ENCODE measurements at places on chromosomes 16 and 17.

GRCh38 chr17:59342681-59343131, 11.3 kb downstream of the YPEL2 start:
- DNase-seq: no peak

DNA sequence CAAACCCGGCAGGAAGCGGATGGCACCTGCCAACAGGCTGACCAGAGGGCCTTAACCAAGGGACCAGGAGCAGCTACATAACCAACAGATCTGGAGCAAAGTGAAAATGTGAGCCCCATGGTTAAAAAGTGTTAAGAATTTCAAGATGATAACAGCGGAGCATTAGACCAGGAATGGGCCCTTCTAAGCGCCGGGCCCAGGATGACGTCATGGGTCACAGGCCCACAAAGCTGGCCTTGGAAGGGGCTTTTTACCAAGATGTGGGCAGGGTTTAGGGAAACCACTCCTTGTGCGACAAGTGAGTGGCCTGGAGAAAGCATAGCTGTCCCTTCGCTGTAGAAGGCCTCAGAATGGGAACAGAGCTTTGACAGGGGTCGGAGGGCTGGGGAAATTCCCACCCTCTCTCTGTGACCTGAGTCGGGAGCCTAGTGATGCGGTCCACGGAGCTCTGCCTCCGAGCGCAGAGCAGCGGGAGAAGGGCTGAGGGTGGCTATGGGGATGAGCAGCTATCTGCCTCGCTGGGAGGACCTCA, 84.4 kb upstream of the RPL38 start:
- DNase-seq: no peak

DNA sequence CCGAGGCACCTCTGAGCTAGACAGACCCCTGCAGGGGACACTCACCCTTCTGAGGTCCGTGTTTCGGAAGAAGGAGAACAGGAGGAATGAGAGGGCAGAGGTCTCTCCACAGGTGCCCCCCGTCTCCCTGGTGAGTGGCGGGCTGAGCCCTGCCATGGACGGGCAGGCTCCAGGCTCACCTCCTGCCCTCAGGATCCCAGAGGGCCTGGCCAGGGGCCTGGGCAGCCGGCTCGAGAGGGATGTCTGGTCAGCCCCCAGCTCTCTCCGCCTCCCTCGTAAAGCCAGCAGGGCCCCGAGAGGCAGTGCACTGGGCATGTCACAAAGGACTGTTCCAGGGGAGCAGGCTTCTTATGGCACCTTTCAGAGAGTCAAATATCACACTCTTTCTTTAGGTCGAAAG, 62.8 kb downstream of the DHRS7C start:
- DNase-seq: no peak

DNA sequence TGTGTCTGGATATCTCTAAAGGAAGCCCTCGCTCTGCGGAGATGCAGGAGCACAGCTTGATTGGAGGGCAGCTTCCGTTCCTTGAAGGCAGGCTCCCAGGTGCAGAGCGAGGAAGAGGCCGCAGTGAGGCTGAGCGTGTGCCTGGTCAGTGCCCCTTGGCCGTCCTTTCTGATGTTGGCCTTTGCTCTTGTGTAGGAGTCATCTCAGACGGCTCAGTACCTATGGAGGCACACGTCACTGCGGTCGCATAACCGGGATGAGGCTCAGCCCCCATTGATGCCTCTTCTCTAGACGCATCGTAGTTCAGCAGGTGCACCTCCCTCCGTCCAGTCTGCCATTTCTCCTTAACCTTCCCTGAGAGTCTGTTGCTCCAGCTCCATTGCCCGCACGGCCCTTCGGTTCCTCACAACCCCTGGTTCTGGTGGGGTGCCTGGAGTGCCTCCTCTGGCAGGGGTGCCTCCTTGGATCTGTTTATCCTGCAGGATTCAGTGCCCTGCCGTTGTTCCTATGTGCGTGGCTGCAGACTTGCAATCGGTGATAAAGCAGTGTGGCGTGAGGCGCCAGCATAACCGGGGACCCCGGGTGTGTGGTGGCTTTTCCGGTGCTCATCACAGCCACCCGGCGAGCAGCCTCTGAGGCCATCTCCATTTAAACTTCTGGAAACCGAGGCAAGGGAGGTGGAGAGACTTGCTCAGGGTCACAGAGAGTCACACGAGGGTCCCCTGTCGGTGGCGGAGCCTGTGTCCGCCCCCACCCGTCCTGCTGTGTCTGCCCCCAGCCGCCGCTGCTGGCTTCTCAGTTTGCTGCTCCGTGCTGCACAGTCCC, 188.8 kb upstream of the CHMP6 start:
- DNase-seq: no peak

GRCh38 chr17:39960524-39961041, 2.2 kb upstream of the GSDMA start:
- no peak for DNase-seq

DNA sequence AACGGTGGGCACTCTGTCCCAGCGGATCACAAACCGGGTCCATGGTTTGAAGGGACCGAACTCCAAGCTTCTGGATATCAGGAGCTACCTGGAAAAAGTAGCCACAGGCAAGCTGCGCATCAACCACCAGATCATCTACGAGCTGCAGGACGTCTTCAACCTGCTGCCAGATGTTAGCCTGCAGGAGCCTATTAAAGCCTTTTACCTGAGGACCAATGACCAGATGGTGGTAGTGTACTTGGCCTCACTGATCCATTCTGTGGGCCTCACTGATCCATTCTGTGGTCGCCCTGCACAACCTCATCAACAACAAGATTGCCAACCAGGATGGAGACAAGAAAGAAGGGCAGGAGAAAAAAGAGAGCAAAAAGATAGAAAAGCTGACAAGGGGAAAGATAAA, 6.3 kb upstream of the CEP112 start:
- no peak for DNase-seq

GRCh38 chr17:1690544-1691221, 6.0 kb upstream of the PRPF8 start:
- no peak for DNase-seq

DNA sequence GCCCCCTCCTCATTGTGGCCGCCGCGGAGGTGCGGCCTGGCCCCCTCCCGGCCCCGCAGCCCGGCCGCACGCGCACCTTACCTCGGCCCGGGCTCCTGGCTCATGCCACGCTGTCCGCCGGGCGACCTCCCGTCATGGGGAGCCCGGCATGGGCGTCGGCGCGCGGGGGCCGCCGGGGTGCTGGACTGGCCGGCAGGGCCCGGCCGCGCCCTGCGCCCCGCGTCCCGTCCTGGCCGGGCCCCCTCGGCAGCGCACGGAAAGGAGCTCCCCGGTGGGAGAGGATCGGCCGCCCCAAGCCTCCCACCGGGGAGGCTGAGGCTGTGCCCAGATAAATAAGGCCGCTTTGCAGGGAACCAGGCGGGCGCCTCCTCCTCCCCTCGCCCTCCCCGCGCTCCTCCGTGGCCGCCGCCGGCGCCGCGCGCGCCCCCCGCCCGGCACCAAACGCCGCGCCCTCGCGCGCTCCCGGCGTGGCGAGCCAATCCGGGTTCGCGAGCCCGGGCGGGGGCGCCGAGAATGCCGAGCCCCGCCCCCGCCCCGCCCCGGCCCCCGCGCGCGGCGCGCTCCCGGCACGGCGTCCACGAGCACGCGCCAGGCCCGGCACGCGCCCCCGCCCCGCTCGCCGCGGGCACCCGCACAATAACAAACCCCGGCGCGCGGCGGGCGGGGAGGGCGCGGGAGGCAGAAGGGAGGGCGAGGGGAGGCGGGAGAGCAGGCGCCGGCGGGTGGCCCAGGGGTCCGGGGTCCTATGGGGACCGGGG, at the start of gene FBXL16:
TSS of gene FBXL16 (minus strand) at position 371 of the 758 bp plus-strand sequence. CDS start 8,396 bp downstream, outside the sequence.
- DNase-seq: no peak

DNA sequence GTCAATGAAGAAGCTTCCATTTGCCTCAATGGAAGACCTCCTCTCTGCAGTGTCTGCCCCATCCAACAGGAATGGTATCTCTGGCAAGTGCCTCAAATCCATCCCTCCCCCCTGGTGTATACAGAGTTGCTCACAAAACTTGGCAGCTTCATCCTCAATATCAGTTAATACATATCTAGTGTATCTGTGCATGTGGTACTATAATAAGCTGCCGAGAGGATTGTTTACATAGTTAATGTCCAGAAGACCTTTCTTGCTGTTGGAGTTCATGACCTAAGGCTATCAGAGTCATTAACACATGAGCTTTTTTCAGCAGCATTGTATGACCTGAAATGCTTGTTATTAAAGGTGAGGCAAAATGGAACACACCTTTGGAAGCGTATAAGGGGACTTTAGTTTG, 14.0 kb upstream of the RASL10B start:
- DNase-seq: no peak

DNA sequence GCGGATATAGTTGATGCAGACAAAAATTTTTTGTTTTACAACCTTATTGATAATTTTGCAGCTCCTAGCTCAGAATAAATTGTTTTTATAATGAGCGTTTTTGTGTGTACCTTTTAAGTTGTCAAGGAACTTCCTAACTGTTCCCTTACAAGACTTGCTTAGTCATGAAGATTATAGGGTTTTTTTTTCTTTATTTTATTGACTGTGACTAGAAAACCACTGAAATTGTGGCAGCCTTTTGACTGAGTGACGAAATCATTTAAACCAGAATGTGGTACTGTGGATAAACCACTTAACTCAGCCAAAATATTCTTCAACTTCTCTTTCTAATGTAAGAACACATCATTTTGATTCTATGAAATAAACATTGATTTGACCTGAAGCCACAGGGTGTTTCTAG, 40.8 kb upstream of the VPS4A start:
- peak; percentile 39 for DNase-seq
